ENCODE measurements at places on chromosomes 3 and 15.

GRCh38 chr3:148615382-148615781 is 82.3 kb upstream of the AGTR1 start:
- no peak for DNase-seq

- no peak for DNase-seq
These were observed 76.8 kb downstream of the ZPLD1 start for GRCh38 chr3:102511639-102512038.

GRCh38 chr3:150426292-150426691 is 18.2 kb downstream of the TSC22D2 start:
- no peak for DNase-seq

DNA sequence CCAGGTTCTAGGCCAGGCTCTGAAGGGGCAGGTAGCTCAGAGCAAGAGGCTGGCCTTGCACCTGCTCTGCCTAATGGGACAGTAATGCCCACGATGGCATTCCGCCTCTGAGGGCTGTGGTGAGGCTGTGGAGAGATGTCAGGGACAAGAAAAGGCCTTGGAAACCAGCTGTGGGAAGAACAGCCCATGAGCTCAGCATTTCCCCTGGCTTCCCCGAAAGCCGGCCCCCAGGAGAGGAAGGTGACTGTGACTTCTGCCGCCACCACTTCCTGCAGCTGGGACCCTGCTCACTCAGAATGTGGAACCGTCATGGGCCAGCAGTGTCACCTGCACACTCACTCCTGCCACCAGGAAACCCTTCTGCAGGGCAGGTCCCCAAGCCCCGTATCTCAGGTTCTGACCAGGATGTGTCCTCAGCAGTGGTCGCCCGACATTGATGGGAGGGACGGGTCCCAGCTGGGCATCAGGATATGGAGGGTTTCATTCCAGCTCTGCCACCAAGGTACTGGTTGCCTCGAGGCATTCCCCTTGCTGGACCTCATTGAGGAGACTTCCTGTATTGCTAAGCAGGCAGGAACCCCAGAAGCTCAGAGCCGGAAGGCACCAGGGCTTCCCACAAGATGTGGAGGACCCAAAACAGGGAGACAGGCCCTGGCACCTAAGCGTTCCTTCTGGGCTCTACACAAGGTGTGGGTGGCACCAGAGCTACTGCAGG is 30.7 kb downstream of the SEMA7A start:
- peak; percentile 79 for DNase-seq

DNA sequence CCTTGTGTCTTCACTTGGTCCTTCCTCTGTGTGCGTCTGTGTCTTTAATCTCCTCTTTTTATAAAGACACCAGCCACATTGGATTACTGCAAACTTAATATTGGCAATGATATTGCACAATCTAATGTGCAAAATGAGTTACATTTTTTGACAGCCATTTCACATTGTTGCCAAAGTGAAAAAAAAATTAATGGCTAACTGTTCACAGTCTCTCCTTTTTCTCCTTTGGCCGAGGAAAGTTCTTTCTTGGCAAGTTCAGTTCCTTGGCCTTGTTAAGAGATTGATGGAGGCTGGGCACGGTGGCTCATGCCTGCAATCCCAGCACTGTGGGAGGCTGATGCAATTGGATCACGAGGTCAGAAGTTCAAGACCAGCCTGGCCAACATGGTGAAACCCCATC is 62.2 kb upstream of the ZNF280D start:
- DNase-seq: no peak

GRCh38 chr3:172654470-172654869 is 56.4 kb downstream of the NCEH1 start:
- DNase-seq: no peak

- no peak for DNase-seq
These were observed 408.4 kb downstream of the AGBL1 start for GRCh38 chr15:86488046-86488445.

DNA sequence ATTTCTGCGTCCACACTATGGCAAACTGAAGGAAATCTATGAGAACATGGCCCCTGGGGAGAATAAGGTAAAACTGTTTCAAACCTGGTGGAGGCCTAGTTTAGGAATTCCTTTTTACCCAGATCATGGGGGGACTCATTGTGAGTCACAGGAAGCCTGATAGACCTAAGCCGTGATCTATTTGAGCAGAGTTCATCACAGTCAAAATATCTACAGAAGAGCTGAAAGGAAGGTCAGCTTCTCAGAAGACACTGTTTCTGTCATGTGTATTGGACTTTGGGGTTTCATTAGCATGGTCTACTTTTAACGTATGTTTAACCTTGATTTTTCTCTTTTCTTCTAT is 1.3 kb downstream of the PSMD2 start:
- no peak for DNase-seq

DNA sequence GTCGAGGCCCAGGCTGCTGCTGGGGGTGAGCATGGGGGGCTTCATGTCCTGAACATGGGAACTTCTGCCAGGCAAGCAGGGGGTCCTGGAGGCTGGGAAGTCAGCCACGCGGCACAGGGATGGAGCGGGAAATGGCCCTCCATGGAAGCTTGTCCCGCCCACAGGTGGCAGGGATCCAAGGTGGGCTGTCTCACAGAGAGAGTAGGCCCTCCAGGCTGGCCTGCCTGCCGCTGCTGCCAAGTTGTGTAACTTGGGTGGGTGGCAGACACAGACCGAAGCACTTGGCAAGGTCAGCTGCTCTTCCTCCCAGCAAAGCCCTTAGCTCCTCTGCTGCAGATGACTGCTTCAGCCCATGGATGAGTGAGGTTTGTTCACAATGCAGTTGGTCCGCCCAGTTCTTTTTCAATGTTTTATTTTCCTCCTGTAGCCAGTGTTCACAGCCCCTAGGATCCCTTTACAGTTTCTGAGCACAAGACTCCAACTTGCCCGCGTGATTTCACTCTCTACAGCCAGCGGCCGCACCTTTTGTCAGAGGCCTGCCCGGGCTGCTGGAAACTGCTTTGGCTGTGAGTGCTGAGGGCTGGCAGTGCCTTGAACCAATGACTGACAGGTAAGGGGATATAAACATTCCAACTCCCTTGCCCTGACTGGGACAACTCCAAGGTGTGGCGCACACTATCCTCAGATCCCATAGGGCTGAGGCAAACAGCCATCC is 26.7 kb downstream of the HCN4 start:
- no peak for DNase-seq

DNA sequence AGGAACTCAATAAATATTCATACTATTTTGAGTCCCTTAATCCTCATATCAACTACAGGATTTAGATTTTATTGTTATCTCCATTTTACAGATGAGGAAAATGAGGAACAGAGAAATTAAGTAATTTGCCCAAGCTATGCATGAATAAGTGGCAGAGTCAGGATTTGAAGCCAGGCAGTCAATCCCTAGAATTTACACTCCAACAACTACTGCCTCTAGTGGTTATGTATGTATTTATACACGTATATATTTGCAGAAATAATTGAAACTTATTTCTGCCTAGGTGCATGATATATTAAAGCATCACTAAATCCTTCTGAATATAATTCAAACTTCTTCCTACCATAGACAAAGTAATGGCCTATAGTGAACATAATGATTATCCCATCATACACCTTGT is 137.4 kb downstream of the SERPINI1 start:
- no peak for DNase-seq

DNA sequence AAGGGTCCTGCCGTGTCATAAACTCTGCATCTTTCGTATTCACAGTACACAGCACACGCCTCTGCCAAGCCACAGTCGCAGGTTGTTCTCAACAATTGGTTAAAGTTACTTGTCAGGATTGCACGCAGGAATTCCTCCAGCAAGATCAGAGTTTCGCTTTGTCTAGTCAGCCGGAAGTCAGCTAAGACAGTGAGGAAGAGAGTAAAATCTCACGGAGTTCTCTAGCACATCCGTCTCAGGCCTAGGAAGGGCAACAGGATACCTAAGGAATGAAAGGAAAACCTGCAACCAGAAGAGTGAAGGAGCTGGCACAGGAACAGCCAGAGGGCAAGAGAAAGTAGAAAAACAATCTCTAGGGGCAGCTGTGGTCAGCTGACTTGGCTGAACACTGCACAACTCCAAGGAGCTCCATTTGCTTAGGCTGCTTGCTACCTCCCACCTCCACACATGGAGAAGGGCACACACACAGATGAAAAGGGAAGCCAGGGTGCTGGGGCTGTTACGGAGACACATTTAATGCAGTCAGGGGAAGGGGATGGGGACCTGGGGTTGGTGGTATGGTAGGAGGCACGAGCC is 23.7 kb downstream of the RORA start:
- DNase-seq: no peak

GRCh38 chr3:52430416-52430810 is 14.5 kb downstream of the SEMA3G start:
- DNase-seq: no peak

GRCh38 chr3:87004883-87005282 is 13.9 kb upstream of the VGLL3 start:
- no peak for DNase-seq

DNA sequence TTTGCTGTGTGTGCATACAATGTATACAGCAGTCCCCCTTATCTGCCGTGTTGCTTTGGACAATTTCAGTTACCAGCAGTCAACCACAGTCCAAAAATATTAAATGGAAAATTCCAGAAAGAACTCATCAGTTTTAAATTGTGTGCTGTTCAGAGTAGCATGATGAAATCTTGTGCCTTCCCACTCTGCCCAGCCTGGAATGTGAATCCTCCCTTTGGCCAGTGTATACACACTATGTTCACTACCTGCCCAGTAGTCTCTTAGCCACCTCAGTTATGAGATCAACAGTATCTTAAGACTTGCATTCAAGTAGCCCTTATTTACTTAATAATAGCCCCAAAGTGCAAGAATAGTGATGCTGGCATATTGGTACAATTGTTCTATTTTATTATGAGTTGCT is 133.6 kb upstream of the ABHD17C start:
- DNase-seq: no peak

- DNase-seq: no peak
These were observed 15.0 kb downstream of the GRK7 start for GRCh38 chr3:141777957-141778813.

DNA sequence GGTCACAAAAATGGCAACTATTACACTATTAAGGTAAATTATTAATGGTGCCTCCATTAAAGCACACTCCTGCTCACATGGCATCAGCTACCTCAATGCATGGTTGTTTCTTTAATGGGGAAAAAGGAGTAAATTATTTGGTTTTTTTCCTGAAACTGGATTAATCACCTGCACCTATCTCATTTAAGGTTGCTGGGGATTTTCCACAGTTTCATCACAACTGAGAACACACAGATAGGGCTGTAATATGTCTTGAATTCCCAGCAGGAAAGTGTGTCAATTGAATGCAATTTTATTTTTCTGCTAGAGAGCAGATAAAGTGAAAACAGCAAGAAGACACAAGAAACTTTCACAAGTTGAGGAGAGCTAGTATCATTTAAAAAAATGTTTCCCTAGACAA is 36.4 kb downstream of the RFTN1 start:
- no peak for DNase-seq

DNA sequence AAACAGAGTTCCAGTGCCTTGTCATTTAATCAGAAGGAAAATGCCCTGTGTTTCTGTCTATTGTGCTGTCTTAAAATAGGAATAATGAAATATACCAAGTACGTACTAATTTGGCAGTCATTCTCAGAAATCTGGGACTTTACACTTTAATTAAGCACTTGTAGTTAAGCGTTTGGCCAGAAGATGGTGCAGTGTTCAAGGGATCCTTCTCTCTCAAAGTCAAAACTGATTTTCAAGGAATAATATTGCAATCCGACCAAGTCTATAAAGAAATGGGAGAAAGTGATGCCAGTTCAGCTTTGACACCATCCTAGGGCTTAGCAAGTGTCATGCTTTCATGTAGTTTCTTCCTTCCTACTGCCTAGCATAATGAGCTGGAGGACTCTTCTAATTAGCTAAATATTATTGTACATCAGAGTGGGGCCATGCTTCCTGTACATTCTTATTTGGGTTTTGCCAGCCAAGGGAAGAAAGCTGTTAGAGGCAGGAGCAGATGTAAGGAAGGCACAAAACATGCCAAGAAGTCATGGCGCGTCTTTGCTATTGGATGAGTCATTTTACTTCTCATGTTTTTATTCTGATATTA is 64.8 kb downstream of the SAMMSON start:
- peak; percentile 18 for DNase-seq

- no peak for DNase-seq
These were observed 352.1 kb upstream of the ALCAM start for GRCh38 chr3:105014631-105015030.

GRCh38 chr15:81282911-81283310 is 41.0 kb downstream of the STARD5 start:
- DNase-seq: no peak

- DNase-seq: no peak
These were observed 365 bp upstream of the PDCD6IP start for GRCh38 chr3:33798113-33798417.

DNA sequence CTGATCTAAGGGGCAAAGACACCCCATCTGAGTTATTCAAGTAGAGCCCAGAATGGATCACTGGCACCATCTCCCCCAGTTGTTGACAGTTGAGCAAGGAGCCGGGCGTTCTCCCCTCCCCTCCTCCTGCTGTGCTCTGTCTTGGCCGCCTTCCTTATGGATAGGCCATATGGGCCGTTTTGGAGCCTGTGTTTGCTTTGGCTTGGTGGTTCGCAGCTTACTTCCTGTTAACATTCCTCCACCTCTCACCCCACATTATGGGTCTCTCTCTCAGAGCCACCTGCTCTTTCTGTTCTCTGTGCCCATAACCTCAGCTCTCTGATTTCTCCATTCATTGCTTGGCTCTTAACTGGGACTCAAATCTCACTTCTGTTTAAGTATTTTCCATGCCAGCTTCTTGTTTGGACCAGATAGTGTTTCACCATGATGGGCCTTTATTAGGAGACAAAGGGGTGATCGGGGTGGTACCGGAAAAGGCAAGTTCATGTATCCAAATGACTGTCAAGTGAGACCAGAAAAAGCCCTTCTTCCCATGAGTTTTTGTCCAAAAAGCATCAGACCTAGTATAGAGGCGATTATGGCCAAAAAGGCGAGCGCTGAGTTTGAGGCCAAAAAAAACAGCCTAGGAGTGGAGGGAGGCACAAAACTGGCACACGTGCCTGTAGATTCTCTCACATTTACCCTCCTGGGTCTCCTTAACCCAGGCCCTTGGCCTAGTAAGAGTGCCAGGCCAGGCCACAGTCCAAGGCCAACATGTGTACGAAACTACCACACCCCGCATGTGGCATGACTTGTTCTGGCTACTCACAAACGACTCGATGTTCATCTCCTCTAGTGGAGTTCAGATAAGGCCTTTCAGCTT is 62.6 kb downstream of the DUT start:
- DNase-seq: no peak

DNA sequence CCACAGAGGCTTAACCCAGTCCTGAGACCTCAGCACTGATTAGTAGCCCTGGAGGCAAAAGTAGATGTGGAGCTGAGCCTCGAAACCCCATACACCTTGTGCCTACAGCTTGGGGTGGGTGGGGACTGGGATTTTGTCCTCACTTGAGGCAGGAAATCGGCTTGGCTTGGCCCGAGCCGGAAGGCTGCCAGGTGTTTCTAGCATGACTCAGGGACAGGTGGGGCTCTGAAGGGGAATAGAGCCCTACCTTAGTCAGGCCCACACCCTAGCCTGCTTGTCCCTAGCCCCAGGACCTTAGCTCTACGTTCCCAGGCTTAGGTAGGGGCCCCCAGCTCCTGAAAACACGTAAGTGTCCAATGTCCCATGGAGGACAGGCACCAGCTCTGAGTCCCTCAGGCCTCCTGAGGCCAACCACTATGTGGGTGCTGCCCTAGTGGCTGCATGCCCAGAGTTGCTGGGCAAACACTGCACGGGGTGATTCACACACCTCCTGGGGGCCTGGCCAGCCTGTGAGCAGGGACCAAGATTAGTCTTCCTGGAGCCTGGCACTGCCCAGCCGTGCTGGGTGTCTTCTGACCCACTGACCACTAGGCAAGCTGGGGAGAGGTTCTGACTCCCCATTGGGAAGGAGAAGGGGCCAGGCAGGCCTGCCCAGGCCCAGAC is 3.1 kb downstream of the MST1R start:
- no peak for DNase-seq
